ENCODE measurements at places on chromosomes 2 and 18.

- DNase-seq, result no peak
Measured at GRCh38 chr2:96326990-96327820, 2.1 kb downstream of the ITPRIPL1 start.

DNA sequence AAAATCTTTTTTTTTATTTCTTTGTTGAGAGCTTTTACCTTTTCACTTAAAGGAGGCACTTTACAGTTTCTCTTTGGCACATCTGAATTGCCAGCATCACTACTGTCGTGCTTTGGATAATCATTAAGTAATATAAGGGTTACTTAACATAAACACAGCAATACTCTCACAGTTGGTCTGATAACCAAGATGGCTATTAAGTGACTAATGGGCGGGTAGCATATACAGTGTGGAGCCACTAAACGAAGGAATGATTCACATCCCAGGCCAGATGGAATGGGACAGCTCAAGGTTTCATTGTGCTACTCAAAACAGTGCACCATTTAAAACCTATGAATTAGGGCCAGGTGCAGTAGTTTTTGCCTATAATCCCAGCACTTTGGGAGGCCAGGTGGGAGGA, 28.1 kb downstream of the USP37 start:
- no peak for DNase-seq

DNA sequence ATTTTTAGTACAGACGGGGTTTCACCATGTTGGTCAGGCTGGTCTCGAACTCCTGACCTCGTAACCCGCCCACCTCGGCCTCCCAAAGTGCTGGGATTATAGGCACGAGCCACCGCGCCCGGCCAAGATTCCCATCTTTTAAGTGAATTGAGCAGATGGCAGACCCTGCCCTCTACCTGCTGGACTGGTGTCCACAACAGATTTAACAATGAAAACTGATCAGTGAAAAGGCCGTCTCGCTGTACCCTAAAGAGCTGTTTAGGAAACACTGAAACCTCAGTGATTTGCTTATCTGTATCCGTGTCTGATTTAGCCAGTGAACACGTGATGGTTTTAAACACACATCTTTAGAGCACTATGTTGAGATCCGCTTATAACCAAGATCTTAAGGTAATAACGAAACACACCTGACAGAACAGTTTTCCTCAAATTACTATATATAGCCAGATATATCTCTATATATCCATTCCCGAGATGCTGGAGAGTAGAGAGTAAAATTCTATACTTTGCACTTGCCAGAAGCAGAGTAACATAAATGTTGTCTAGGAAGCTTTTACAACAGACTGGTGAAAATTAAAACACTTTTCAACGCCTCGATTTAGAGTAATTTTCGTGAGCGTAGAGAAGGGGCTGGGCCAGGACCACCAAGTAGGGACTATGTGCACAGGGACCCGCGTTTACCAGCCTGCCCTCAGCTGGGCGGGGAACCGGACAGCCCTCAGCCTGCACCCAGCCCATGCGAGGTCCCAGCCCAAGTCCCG, 594 bp downstream of the FAM161A start:
- DNase-seq, result no peak

DNA sequence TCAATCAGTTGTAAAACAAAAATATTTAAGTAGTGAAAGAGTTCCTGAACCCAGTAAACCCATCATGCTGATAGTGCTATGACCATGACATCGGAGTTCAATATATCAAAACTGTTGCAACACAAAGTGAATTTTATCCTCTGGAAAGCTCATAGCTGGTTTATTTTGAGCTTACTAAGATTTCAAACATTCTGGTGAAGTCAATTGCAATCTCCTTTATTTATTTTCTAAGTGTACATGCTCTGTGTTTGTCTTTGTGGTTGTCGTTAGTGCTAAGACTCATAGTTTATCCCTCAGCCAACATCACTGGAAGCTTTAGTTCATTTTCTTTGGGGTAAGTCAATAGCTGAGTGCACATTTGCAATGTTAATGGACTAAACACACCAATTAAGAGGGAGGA, 91.9 kb downstream of the QPCT start:
- no peak for DNase-seq

- DNase-seq, result no peak
Measured at GRCh38 chr2:583666-584065, 93.5 kb downstream of the TMEM18 start.

DNA sequence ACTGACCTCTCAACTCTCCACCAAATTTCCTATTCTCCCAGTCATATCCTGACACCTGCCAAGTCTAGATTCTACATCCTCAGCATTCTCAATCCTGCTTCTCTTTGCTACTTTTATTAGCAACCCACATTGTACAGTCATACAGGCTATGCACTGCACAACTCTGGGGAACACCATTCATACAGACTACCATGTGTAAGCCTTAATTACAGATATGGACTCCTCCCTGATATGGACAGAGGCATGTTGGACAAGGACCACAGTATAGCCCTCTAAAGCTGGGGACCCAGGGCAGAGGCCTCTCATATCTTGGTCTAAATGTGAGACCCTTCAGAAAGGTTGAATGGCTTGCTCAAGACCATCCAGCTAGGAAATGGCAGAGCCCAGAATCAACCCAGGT, 36.3 kb downstream of the BOLA3 start:
- DNase-seq, result no peak

DNA sequence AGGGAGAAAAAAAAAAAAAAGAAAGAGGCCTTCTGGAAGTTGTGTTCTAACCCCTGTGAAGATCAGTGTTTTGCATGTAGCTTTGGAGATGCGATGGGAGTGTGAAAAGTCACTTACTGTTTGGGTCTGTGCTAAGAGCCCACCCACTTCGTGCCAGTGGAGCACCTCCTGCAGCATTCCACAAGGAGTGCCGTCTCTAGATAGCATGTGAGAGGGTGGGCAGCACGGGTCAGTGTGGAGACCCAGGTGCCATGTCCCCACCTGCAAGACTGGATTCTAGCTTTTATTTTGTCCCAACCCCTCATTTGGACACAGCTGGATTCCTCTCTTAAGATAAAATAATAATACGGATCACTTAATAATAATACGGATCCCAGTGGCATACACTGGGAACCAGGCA, 12.5 kb upstream of the TMEM185B start:
- no peak for DNase-seq

GRCh38 chr2:75432761-75433361, 127.9 kb downstream of the EVA1A start:
- DNase-seq, result no peak

- no peak for DNase-seq
Measured at GRCh38 chr2:191923652-191923997, 76.7 kb upstream of the CAVIN2 start.

GRCh38 chr18:2898186-2898640, 51.4 kb downstream of the EMILIN2 start:
- DNase-seq, result peak; percentile 82

DNA sequence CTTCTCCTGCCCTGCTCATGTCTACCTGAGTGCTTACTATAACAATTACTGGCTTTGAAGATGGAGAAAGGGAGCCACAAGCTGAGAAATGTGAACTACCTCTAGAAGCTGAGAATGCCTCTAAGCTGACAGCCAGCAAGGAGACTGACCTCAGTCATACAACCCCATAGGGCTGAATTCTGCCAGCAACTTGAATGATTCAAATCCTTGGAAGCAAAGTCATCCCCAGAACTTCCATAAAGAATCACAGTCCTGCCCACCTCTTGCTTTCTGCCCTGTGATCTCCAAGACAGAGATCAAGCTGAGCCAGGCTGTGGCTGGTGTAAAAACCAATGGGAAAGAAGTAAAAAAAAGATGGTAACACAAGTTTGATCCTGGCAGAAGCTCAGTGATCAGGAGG, 288.2 kb upstream of the SPHKAP start:
- DNase-seq, result no peak

Data from KBM-7 (cell line).